ENCODE measurements at places on chromosomes 16 and 17.

- DNase-seq: no peak
These were observed 34.8 kb upstream of the XYLT2 start for GRCh38 chr17:50311112-50311460.

DNA sequence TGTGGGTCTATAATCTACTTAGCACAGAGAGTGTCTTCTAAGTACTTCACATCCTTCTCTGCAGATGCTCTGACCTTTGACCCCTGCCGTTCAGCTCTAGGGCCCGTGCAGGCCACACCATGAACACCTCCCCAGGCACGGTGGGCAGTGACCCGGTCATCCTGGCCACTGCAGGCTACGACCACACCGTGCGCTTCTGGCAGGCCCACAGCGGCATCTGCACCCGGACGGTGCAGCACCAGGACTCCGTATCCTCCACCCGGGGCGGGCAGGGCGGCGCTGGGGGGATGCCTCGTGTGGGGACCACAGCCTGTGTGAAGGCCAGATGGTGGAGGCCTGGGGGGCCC lies 686 bp downstream of the MLST8 start:
- no peak for DNase-seq

DNA sequence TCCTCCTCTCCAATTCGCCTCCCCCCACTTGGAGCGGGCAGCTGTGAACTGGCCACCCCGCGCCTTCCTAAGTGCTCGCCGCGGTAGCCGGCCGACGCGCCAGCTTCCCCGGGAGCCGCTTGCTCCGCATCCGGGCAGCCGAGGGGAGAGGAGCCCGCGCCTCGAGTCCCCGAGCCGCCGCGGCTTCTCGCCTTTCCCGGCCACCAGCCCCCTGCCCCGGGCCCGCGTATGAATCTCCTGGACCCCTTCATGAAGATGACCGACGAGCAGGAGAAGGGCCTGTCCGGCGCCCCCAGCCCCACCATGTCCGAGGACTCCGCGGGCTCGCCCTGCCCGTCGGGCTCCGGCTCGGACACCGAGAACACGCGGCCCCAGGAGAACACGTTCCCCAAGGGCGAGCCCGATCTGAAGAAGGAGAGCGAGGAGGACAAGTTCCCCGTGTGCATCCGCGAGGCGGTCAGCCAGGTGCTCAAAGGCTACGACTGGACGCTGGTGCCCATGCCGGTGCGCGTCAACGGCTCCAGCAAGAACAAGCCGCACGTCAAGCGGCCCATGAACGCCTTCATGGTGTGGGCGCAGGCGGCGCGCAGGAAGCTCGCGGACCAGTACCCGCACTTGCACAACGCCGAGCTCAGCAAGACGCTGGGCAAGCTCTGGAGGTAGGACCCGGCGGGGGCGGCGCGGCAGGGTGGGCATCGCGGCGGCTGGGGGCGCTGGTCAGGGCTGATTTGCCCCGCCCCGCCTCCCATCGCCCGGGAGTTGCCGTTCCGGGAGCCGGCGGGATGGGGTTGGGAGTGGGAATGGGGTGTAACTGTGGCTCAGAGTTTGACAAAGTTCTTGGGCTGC lies 567 bp downstream of the SOX9 start:
- DNase-seq: no peak

- no peak for DNase-seq
These were observed 96.4 kb upstream of the SHISA6 start for GRCh38 chr17:11144358-11145233.

- no peak for DNase-seq
These were observed 22.7 kb downstream of the CYB561 start for GRCh38 chr17:63423251-63423950.

DNA sequence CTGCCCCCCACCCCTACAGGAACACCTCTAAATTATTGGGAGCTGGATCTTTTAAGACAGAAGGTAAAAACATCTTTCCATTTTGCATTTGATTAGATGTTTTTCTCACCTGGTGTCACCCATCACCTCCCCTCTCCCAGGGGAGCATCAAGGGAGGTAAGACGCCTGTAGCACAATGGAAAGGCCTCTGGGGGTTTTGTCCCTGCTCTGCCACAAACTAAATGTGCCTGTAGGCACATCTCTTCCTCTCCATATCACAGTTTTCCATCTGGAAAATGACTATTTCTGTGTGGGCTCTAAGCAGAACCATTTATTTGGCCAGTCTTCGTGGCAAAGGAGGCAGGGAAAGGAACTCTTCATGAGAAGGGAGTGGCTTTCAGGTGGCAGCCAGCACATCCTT lies 76.6 kb downstream of the GNAO1 start:
- DNase-seq: no peak

DNA sequence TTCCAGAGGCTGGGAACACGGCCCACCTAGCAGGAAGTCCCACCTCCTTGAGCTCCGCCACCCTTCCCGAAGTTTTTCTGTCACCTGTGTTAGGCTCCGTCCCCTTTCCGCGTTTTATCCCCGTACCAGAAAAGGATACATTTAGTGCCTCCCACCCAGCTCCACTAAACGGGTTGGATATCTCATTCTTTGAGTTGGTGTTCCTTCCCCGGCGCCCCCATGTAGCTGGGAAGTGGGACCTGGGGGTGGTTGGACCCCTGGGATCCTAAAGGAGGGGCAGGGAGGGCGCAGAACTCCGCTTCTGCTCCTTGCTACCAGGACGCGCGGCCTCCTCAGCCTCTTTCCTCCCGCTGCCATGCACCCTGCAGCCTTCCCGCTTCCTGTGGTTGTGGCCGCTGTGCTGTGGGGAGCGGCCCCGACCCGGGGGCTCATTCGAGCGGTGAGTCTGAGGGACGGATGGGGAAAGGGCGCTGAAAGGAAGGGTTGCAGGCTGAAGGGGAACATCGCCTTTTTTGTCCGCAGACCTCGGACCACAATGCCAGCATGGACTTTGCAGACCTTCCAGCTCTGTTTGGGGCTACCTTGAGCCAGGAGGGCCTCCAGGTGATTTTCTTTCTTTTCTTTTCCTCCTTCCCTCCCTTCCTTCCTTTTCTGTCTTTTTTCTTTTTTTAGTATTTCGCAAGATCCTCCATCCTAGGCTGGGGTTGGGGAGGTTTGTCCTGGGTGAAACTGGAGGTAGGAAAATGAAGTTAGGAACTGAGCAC lies 669 bp downstream of the RNF167 start:
- DNase-seq: no peak

DNA sequence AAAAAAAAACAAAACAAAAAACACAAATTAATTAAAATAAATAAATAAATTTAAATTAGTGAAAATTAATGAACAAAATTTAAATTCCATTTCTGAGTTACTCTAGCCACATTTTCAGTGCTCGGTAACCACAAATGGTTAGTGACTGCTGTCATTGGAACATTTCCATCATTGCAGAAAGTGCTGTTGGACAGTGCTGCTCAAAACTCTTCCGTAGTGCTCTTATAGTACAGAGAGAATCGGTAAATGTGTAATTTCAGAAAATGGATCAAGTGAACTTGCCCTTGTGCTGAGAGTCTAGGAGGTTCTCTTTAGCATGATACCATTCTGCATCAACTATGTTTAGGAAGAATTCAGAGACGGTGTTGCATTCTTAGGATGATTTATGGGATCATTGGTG lies 23.7 kb downstream of the ZNRF1 start:
- no peak for DNase-seq

GRCh38 chr16:68466174-68466573 lies 17.9 kb upstream of the SMPD3 start:
- DNase-seq: no peak

DNA sequence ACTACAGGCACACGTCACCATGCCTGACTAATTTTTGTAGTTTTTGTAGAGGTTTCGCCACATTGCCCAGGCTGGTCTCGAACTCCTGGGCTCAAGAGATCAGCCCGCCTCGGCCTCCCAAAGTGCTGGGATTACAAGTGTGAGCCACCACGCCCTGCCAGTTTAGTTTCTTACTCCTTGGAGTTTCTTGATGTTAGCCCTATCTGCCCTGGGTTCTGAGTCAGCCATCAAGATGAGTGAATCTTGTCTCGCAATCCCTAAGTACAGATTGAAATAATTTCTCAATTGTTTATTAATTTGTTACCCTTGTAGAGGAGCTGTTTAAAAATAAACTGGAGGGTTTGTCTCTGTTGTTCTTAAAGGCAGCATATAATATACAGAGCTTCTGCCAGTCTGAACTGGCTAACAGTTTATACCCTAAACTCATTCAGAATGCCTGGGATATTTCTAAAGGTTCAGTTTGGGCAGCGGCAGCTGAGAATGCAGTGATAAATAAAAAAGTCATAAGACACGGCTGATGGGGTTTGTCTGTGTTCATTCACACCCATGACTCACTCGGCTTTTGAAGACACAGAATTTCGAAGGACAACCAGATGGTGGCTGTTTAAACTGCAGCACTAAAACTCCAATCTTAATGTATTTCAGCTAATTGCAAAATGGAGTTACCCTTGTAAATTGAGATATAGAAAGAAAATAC lies 39.6 kb downstream of the GPRC5B start:
- DNase-seq: no peak

- DNase-seq: no peak
These were observed 17.3 kb downstream of the DBNDD1 start for GRCh38 chr16:90001761-90002503.

- DNase-seq: no peak
These were observed 2.6 kb downstream of the ENO3 start for GRCh38 chr17:4953451-4953961.

DNA sequence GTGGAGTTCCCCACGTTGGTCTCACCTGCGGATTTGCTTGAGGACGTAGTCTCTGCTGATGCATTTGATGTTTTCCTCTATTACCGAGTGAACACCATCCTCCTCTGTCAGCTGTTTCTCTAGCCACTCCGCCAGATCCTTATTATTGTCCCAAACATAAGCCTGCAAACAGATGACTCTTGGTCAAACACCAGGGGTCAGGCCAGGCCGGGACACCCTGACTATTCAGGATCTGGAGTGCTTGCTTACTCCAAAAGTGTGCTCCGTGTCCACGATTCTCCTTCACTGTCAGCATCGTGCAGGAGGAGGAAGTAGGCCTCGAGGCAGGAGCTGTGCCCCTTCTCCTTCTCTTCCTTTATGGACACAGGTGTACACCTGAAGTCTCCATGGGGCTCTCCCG lies 140.2 kb downstream of the AATF start:
- DNase-seq: no peak

- no peak for DNase-seq
These were observed 13.8 kb upstream of the GFAP start for GRCh38 chr17:44928950-44929720.

GRCh38 chr17:64320613-64321553 lies 57.8 kb upstream of the TEX2 start:
- peak; percentile 63 for DNase-seq

GRCh38 chr16:85301231-85301630 lies 189.0 kb upstream of the CIBAR2 start:
- no peak for DNase-seq

GRCh38 chr17:54919425-54919824 lies 18.8 kb downstream of the TOM1L1 start:
- no peak for DNase-seq

DNA sequence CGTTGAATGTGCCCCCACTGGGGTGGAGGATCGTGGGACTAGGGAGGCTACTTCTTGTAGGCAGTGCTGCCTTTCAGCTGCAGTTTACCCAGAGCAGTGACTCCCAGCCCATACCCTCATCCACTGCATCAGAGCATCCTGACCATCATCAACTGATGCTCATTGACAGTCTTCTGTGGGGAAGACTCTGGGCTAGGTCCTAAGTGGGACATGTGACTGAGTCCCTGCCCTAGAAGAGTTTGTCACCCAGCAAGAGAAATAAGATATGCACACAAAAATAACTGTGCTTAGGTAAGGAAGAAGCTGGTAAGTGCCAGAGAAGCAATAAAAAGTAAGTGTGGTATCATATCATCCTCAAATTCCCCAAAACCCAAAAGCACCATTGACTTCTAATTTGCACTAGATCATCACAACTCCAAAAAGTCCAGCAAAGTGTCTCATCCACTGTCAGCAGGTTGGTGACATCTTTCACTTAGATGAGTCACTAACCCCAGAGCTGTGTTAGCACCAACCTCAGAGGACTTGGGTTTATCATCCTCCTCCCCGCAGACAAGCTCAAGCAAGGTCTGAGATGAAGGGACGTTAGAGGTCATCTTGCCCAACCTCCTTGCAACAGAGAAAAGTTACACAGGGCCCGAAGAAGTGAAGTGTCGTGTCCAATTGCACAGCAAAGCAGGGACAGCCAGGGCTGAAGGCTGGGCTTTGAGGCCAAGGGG lies 99.0 kb downstream of the CCDC182 start:
- DNase-seq: no peak

DNA sequence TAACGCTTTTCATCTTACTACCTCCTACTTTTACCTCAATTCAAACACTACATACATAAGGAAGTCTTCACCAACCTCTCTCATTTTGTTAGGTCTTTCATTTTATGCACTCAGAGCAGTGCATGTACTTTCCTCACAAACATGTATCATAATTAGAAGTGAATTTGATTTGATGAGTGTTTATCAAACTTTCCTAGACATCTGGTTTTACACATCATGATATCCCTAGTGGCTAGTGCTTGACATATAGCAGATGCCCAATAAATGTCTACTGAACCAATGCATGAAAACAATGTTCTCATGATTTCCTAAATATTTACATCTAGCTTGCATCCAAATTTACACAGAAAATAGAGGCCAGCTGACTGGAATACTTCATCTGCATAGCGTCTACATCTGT lies 323.4 kb upstream of the KIF2B start:
- DNase-seq: no peak

- DNase-seq: no peak
These were observed 7.4 kb upstream of the HIGD1B start for GRCh38 chr17:44840274-44840673.

GRCh38 chr17:63277629-63278028 lies 168.5 kb downstream of the CYB561 start:
- DNase-seq: no peak

- no peak for DNase-seq
These were observed 494.1 kb upstream of the ERCC4 start for GRCh38 chr16:13425836-13426235.

DNA sequence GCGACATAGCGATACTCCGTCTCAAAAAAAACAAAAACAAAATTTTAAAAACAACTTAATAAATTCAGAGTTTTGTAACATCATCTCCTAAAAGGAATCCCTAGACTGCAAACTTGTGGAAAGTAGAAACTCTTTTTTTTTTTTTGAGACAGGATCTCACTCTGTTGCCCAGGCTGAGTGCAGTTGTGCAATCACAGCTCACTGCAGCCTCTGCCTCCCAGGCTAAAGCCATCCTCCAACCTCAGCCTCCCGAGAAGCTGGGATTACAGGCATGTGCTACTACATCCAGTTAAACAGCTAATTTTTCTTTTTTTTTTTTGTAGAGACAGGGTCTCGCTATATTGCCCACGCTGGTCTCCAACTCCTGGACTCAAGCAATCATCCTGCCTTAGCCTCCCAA lies 19.7 kb downstream of the EZH1 start:
- no peak for DNase-seq

GRCh38 chr16:17607609-17608008 lies 136.8 kb upstream of the XYLT1 start:
- no peak for DNase-seq

DNA sequence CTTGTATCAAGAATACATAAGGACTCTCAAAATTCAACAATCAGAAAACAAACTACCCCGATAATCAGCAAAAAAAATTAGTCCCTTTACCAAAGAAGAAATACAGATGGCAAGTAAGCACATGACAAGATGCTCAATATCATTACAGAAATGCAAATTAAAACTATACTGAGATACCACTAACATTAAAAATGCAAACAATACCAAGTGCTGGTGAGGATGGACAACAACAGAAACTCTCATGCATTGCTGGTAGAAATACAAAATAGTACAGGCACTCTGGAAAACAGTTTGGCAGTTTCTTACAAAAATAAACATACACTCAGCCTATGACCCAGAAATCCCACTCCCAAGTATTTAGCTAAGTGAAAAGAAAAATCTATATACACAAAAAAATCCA lies 7.5 kb downstream of the CEP112 start:
- no peak for DNase-seq

GRCh38 chr17:55344514-55344997 lies 77.1 kb downstream of the MMD start:
- DNase-seq: no peak
